HepG2 (cell line): ENCODE measurements at places on chromosomes 6 and 20. TPM values are rescaled to one million over a fixed set of nuclear protein-coding genes. Genes with fewer than 3 reads are reported as not detected.

The DDO gene
- total RNA-seq, result 10.3 and 14.6 TPM in 2 replicates

- H3K27me3 ChIP-seq, result no peaks in the 10 kb centered on the region
- no peaks in the 10 kb centered on the region for H3K4me1 ChIP-seq
- no peak overlapping the region for H3K4me3 ChIP-seq
- H3K27ac ChIP-seq, result no peak overlapping the region
Measured at GRCh38 chr20:37075932-37076685, 19.7 kb downstream of the RBL1 start.

GRCh38 chr20:38957235-38957876 lies 4.8 kb upstream of the DHX35 start:
- peaks cover 10% of the 10 kb centered on the region for H3K36me3 ChIP-seq
- no peak for DNase-seq
- H3K27ac ChIP-seq, result no peak overlapping the region

GRCh38 chr6:14957355-14958059 lies 288.4 kb upstream of the JARID2 start:
- DNase-seq, result no peak
- H3K27ac ChIP-seq, result no peak overlapping the region
- no peak overlapping the region for H3K4me3 ChIP-seq
